ENCODE measurements at places on chromosomes 6 and 20.

GRCh38 chr6:19465760-19466159 is 371.4 kb upstream of the ID4 start:
- no peak for DNase-seq

- no peak for DNase-seq
These were observed 52.0 kb downstream of the ME1 start for GRCh38 chr6:83378621-83379388.

- DNase-seq, result peak; percentile 71
These were observed 19.8 kb upstream of the ZSCAN16 start for GRCh38 chr6:28104392-28105244.

- no peak for DNase-seq
These were observed 59.4 kb upstream of the BACH2 start for GRCh38 chr6:90356012-90356421.

DNA sequence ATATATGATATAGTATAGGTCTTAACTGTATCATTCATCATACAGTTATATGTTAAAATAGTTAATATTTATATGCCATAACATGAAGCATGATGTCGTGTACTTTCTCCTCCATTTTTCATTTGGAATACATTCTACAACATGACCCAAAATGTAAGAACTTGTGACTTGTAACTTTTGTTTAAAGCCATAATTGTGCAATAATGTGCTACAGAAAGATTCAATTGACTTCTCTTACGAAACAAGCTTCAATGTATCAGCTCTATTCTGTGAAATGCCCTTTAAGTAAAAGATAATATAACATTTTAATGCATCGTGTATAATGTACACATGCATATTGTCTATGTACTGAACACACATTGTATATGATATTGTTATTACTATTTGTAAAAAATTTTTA is 76.7 kb upstream of the FABP7 start:
- no peak for DNase-seq

Data from stimulated activated CD4-positive, alpha-beta T cell treated with anti-CD3 and anti-CD28 coated beads, Interleukin-1b, Interleukin-23, amount 100 ng/mL, for 1 hour (primary cell).